Muscle of leg (tissue), 16 donors: ENCODE measurements at places on chromosomes 7 and 10. TPM values are rescaled to one million over a fixed set of nuclear protein-coding genes. Genes with fewer than 3 reads are reported as not detected.

The SPDYE18 gene
- 0.85 TPM for polyA plus RNA-seq

The TRPV5 gene
- polyA plus RNA-seq: not detected

The EIF5AL1 gene
- polyA plus RNA-seq: 1.7 TPM

The COL13A1 gene
- 8.0 TPM for polyA plus RNA-seq

The FAM237B gene
- not detected for polyA plus RNA-seq

The TAF3 gene
- polyA plus RNA-seq: 5.8 TPM

The PI4K2A gene
- 11.0 TPM for polyA plus RNA-seq

The LRMDA gene
- 5.7 TPM for polyA plus RNA-seq

The PNLIPRP2 gene
- not detected for polyA plus RNA-seq

DNA sequence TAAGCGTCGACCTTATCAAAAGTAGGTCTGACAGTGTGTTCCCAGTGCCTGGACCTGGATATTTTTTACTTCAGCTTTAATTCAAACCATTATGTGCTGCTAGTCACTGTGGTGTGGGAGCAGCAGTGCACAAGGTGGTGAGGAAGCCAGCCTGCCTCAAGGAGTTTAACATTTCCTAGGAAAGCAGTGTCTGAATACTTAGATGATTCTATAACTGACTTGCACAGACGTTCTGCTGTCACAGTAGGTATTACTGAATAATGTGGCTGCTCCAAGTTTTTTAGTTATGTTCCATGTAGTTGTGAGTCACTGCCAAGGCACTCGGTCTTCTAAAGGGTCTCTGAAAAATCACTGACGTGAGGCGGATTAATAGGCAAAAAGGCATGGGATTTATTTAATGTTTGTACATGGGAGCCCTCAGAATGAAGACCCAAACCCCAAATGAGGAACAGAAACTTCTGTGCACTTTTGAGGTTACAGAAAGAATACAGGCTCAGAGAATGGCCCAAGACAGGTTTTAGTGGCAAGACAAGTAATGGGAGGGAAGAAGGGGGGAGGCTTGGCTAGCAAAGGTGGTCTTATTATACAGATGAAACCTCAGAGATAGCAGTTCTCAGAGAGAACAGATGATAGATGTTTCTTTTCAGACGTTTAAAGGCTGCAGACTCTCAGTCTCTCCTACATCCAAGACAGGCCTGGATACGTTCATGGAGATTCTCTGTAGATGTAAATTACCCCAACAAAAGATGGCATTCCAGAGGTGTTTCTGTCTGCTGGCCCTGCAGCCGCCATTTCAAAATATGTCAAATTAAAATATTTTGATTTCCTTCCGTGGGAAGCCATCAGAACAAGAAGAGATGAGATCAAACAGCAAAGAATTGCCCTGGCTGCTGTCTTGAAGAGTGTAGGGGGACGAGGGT lies 209.3 kb downstream of the SDK1 start:
- no peak for DNase-seq

DNA sequence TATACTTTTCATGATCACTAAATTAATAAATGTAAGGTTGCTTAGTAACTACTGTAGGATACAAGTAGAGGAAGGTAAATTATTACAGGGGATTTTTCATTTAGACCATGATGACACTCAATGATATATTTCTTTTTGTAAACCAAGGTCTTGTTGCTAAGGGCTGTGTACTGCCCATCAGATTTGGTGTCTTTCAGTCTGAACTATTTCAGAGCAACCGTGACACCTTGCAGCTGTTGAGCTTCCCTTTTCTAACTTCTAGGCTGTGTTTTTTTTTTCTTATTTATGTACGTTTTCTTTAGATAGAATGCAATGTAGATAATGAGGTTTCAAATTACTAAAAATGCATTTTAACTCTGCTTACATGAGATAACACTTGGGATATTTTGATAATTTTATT lies 292.0 kb upstream of the MBL2 start:
- DNase-seq: no peak

DNA sequence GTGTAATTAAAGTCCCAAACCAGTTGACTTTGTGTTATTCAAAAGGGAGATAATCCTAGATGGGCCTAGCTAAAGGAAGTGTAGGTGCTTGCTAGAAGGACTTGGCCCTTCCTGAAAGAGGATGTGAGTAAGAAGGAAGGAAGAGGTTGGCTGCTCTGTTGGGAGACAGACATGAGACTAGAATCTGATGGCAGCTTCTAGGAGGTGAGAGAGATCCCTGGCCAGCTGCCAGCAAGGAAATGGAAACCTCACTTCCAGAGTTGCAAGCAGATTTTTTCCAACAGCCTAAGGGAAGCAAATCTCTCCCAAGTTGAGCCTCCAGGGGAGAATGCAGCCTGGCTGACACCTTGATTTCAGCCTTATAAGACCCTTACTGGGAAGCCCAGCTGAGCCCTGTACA lies 368.4 kb upstream of the ZMIZ1 start:
- peak; percentile 62 for DNase-seq

DNA sequence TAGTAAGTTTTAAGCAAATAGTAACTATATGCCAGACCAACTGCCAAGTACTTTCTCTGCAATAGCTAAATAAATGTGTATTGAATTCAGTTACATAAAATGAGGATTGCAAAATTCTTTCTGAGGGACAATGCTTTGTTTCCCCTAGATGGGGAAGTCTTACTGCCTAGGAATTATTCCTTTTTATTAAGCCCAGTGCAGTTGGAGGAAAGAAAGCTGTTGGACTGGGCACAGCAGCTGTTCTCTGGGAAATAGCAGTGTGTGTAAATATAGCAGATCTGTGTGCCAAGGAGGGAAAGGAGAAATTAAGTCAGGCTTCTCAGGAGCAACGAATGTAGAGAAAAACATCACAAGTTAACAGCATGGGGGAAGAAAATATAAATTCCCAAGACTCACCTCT lies 77.1 kb downstream of the SEC23IP start:
- peak; percentile 7 for DNase-seq

DNA sequence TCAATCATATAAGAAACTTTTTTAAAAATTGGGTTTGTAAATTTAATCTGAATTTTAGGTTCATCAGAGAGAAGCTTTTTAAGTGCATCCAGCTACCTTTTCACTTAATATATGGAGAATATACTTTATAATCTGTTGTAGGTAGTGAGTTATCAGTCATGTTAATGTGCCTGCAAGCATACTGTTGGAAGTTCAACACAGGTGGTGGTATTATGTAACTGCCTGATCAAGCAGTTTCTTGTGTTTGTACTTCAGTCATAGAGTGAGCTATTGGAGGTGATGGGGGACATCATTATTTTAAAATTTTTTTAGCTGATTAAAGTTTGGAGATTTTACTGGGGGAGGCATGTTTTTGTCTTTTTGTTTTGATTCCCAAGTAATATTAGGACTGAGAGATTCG lies 2.5 kb downstream of the TNKS2 start:
- DNase-seq: no peak

GRCh38 chr7:128194533-128195282 lies 46.4 kb upstream of the LEP start:
- DNase-seq: no peak

- no peak for DNase-seq
Observed at GRCh38 chr10:14116021-14116420, 214.7 kb downstream of the FRMD4A start.

GRCh38 chr7:135713836-135714470 lies 14.0 kb downstream of the SLC13A4 start:
- no peak for DNase-seq

DNA sequence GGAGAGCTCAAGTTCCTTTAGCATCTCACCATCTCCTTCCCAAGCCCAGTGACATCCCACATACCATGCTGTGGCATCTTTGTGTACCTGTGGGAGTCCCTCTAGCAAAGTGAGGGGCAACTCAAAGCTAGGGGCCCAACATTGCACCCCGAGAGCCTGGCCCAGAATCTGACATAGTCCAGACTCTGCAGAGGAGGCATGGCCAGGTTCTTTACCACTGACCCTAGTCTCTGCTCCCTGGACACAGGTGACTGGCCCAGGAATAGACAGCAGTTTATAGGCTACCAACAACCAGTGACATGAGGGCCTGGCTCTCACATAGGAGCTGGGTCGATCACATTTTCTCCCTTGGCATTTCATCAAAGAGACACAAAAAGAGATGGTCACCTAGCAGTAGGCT lies 444.0 kb upstream of the ZMIZ1 start:
- DNase-seq: no peak

- DNase-seq: peak; percentile 4
Observed at GRCh38 chr7:17274551-17275245, 23.8 kb upstream of the AHR start.

GRCh38 chr10:83527934-83528333 lies 611.4 kb upstream of the GHITM start:
- DNase-seq: no peak

GRCh38 chr10:79383974-79384606 lies 36.8 kb downstream of the PPIF start:
- DNase-seq: no peak

GRCh38 chr10:124717911-124718741 lies 26.1 kb downstream of the FAM53B start:
- peak; percentile 39 for DNase-seq

DNA sequence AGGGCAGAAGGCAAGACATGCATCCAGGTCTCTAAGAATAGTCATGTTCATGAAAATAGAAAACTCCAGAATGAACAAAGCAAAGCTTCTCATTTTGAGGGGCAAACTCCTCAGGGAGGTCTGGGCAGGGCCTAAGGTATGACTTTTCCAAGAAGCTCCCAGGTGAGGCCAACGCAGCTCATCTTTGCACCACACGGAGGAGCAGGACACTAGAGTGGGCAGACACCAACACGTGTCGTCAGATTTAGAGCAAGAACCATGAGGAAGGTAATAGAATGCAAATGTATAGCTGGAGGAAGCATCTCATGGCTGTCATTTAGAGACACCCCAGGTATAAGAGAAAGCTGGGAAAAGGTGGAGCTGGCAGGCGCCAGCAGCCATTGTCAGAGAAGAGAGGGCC lies 95.7 kb downstream of the WDFY4 start:
- DNase-seq: no peak

DNA sequence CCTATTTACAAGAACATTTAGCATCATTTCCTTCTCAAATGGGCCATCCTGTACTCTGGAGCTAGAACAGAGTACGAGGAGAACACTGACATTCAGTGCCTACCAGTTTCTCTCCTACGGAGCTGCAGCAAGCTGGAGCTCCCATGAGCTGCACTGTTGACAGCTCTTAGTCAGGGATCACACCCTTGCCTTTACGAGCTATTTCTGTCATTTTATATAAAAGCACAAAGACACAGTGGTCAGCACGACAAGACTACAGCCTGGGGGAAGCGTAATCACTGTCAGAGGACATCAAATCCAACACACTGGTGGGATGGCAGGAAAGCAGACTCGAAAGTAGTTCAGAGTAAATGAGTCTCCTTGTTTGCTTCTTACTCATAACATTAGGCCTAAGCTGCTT lies 2.7 kb downstream of the CDCA7L start:
- DNase-seq: no peak

DNA sequence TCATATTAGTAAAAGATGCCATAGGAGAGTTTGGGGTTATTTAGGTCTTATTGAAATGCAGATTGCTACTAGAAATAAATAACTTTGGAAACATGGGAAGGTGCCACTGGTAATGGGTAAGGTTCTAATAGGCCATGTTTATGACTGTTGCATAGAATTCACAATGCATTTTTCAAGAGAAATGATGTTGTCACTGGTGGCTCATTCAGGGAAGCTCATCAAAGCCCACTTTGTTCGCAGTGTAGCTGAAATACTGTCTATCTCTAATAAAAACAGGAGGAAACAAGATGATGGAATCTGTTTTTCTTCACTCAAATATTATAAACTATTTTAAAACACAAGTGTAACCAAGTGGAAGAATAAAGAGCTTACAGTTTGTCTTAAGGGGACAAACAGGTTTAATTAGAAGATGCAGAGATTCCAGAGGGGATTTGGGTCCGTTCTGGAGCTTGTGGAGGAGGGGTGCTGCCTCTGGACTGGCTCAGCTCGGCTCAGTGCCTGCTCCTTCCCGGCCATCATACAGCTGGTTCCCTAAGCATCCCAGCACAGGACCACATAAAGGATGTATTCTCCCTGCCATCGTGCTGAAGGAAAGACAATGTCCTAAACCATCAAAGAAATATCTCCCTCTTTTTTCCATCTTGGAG lies 20.4 kb downstream of the OPALIN start:
- DNase-seq: no peak

- no peak for DNase-seq
Observed at GRCh38 chr10:121324678-121325213, 273.5 kb downstream of the FGFR2 start.
